CMK (cell line): ENCODE measurements at places on chromosomes 13 and 19.

DNA sequence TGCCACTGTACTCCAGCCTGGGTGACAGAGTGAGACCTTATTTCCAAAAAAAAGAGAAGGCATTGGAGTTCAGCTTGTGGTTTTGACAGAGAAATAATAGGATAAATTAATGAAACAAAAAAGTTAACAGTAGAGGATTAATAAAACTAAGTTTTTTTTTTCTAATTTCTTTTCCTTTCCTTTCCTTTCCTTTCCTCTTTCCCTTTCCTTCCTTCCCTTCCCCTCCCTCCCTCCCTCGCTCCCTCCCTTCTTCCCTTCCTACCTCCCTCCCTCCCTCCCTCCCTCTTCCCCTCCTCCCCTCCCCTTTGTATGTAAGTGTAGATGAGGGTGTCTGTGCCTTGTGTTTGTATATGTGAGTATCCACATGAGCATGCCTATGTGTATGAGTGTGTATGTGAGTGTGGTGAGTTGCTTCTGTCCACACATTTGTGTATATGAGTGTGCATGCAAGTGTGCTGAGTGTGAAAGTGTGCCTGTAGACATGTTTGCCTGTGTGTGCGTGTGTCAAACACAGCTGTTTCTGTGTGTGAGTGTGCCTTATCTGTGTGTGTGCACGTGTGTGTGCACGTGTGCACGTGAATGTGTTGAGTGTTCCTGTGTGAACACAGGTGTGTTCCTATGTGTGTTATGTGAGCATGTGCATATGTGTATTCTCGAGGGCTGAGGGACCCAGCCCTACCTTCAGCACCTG is 12.5 kb upstream of the MZF1 start:
- DNase-seq, result no peak

DNA sequence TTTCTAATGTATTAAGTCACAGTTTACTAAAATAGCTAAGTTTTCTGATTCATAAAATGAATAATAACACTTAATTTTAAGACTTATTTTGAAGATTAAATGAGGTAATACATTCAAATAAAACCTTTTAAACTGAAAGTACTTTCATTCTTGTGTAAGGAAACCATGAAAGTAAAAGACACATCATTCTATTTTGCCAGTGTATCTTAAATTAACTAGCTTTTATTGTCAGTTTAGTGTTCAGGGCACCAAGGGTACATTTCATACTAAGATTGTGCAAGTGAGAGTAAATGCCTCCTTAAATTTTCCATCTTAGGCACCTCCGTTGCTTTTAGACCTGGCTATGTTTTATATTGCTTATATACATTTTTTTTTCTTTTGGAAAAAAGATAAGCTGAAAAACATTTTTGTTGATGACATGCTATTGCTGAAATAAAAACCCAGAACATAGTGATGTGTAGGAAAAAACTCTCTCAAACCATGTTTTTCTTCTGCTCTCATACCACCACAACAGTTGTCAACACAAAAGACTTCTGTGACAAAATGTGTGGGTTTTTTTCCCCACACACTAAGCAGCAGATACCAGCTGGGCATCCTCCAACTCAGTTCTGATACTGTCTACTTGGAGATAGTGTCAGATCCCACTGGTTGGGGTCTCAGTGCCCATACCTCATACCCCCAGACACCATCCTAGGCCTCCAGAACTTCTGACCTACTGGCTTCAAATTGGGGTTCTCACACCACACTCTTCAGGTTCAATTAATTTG is 30.7 kb upstream of the LPAR6 start:
- DNase-seq, result no peak

DNA sequence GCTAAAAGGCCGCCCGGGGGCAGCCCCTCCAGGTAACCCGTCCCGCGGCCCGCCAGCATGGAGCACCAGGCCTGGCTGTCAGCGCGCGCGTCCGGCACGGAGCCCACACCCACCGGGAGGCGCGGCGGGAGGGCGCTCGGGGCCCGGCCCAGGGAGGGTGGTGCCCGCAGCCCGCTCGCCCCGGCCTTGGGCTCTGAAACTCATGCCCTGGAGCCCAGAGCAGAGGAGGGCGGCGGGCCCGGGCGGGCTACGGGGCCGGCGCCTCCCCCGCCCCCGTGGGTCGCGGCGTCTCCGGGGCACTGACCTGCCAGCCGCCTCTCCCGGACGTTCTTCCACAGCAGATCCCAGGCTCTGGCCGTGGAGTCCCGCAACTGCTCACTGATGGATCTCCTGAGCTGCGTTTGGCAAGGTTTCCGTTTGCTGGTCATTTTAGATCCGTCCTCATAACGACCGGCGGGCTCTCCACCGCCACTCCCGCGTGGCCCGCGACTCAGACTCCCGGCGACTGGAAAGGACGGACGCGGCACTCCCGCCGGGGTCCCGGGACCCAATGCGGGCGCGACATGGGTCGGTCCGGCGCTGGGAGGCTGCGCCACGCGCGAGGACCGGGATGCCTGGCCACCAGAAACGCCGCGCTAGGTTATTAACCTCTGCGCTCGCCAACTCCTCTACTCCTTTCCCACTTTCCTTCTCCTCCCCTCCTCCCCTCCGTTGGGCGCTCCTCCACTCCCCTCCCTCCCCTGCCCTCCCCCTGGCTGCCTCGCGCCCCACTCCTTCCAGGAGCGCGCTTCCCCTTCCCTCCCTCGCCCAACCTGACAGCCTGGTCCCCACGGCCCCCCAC is 64.7 kb upstream of the STARD13 start:
- no peak for DNase-seq

DNA sequence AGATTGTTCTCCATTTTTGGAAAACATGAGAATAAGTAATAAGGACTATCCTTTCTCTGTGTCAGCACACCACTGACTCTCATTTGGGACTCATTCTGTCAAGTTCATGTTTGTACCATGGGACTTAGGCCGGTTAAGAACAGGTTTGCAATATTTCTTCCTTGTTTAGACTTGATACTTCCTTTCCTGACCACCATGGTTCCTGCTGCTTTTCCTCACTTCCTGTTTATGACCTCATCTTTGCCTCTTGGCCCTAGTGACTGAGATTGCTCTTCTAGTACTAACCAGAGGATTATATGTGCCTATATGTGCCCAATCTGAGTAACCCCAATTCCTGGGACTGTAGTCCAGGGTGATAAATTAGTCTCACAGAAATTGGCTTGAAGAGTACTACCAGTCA is 32.5 kb upstream of the NDFIP2 start:
- no peak for DNase-seq

DNA sequence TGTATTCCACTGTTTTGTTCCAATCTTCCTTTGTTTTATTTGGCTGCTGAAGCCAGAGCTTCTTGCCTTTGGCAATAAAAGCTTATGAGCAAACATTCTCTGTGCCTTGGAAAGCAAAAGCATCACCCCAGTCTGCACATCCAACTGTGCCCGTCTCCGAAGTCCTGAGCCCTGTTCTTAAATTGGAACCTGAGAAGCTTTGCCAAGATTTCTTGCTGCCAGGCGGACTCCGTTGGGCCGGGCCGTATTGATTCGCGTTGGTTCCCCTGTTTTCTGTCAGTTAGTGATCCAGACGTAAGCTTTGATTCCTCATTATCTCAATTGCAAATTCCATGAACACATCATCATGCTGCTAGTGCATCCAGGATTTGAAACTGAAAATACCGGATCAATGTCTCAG is 793.0 kb downstream of the OLFM4 start:
- DNase-seq, result no peak

GRCh38 chr13:31081316-31081715 is 80.4 kb downstream of the HSPH1 start:
- no peak for DNase-seq

DNA sequence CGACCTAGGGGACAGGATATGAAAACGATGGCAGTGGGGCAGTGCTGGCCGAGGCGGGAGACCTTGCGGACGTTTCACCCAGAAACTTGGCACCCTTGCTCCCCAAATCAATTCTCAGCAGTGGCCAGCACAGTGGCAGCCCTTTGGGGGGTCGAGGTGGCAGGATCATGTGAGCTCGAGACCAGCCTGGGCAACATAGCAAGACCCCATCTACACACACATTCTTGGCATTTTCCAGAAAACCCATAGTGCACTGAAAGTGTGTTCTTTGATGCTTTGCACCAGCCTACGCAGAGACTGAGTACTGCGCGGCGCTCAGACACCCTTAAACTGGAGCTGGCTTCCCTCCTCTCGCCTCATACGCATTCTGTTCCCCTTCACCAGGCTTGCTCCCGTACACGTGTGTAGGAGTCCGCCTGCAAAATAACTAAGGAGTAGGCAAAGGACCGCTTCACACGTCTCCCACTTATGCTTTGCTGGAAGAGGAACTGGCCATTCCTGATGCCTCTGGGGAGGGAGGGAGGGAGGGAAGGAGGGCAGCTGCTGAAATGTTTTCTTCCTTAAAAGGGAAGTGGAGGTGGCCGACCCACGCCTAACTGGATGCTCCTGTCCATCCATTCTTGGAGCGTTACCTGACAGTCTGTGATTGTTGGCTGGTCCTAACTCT is 23.5 kb upstream of the MIER2 start:
- no peak for DNase-seq

DNA sequence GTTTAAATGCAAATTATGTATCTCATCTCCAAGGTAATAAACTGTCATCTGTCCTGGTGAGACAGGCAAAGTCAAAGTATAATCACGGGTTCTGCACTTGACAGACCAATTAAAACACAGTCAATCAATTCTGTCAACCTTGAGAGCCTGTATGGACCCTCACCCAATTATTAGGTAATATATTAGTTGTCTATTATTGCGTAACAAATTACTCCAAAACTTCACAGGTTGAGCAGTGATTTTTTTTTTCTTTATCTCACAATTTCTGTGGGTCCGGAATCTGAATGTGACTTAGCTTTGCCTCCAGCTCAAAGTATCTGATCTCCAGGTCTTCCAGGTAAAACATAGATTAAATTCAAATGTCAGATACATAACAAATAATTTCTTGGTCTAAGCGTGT is 707.4 kb upstream of the ARGLU1 start:
- DNase-seq, result no peak

DNA sequence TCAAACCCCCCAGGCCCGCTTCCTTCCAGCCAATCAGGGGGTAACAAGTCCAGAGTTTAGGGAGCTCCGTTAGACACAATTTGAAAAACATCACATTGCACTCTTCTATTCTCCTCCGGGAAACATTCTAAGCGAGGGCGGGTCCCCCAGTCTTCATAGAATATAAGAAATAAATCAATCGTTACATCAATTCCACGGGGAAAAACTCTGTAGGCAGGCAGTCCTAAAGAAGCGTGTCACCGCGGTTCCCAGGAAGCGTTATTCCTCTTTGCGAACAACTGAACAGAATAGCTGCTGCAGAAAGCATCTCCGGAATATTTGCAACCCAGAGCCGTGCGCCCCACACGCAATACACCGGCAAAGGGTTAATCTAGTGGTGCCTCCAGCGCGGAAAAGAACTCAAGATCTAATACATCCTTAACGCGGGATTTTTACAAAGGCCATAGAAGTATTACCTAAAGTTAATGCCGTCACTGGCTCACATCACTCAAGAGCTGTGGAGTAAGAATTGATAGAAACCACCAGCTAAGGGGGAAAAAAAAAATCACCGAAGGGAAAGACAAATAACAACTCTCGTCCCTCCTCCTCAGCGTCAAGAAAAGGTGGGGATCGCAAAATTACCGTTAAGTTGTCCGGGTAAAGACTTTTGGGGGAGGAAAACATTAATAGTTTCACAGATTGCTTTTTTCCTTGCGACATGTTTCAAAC is 65.1 kb downstream of the KCNRG start:
- DNase-seq, result no peak

GRCh38 chr13:83853771-83854170 is 28.5 kb downstream of the SLITRK1 start:
- no peak for DNase-seq

DNA sequence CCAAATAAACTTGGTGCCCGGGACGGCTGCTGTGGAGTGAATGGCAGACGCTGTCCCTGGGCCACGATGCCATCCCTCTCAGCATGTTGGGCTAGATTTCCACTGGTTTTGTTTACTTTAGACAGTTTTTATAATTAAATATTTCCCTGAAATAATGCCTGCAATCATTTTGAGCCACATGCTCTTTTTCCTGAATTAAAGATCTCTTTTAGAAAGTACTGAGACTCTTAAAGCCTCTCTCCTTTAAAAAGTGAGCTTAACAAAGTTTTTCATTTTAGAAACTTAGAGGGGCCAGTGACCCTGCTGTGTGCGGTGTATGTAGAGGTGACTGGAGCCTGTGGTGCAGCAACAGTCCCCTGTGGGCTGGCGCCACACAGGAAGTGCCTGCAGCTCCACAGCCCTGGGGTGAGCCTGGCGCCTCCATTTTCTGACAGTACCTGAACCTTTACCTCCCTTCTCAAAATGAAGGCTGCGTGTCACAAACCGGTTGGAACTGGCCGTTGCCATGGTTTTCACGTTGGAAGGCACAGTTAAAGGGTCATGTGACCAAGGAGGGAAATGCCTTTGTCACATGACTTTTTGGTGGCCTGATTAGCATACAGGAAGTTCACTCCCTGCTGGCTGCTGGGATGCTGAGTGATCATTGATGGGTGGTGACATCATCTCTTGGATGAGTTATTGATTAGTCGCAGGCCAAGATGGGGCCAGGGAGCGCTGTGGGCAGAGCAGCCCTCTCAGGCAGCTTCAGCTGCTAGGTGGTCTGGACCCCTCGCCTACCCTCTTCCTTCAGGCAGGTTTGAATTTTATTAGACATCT is 26.3 kb downstream of the TSSK6 start:
- peak; percentile 46 for DNase-seq

GRCh38 chr13:42041684-42042035 is 6.8 kb upstream of the DGKH start:
- no peak for DNase-seq

DNA sequence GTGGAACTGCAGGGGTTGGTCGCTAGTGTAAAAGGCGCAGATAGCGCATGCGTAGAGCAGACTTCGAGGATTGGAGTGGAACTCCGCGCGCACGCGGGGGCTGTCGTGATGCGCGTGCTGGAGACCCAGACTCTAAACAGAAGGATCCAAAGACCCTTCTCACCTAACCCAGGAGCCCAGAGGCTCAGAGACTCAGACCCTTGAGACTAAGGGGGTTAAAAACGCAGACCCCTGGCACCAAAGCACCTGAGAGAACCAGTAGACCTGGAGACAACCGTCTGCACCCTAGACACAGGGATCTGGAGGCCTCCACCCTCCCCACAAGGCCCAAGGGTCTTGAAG is 567 bp upstream of the CTU1 start:
- no peak for DNase-seq

DNA sequence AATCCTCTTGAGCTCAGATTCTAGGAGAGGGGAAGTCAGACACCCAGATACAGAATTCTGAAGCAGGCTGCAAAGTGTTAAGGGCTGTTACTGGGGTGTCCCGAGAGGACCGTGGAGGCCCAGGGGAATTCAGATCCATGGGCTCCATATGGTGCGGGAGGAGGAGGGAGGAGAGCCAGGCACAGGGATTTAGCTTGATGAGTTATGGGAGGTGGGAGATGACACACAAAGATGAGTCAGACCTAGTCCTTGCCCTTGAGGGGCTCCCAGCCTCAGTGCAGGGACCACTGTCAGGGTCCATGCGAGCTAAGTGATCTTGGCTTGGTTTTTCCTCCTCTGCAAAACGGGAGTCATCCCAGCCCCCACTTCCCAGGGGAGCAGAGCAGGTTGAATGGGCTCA is 14.4 kb upstream of the GIPR start:
- no peak for DNase-seq

- no peak for DNase-seq
These were observed 30.0 kb downstream of the MYH14 start for GRCh38 chr19:50233308-50233910.
